ENCODE measurements at places on chromosomes 1 and 21. TPM values are rescaled to one million over a fixed set of nuclear protein-coding genes. Genes with fewer than 3 reads are reported as not detected.

- DNase-seq = no peak
Observed at GRCh38 chr1:240415532-240415931, 196.4 kb downstream of the GREM2 start.

GRCh38 chr1:161072751-161073449 is 3.2 kb upstream of the ARHGAP30 start:
- DNase-seq = no peak

DNA sequence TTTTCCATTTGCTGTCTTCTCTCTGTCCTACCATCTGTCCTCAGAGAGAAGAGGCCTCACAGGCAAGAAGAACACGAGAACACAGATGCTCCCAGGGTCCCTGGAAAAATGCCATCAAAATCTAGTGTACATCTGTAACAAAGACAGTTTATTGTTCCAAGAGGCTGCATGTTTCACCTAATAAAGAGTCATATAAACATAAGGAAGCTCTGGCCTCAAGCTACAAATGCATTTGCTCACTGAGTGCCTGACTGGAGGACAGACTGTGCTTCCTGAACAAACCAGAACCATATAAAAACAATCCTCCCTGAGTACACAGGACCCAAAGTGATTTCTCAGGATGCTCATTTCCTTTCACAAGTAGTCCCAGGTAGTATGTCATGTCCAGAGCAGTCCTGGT is 76.3 kb upstream of the SLC44A3 start:
- no peak for DNase-seq

- DNase-seq = no peak
Observed at GRCh38 chr1:169108863-169109560, 2.5 kb downstream of the ATP1B1 start.

- DNase-seq = no peak
Observed at GRCh38 chr1:226185141-226186036, 1.2 kb downstream of the ACBD3 start.

- DNase-seq = no peak
Observed at GRCh38 chr1:51444096-51444495, 75.0 kb downstream of the EPS15 start.

DNA sequence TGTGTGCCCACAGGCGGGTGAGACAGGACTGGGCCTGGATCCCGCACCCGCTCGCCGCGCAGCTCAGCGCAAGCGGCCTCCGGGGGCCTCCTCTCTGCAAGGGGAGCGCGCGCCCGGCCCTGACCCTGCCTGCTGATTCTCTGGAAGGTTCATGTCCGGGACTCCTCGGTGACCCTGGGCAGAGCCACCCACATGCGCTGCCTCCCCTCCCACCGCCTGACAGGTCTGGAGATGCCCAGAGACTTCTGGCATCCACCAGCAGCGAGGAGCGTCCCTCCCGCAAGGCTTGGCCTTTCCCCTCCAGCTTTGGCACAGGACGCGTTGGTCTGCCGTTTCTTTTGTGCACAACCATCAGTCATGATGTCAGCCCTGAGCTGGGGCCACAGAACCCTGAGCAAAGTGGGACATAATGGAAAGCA is 42.0 kb upstream of the COL6A2 start:
- DNase-seq = no peak

OLFM3 gene
- total RNA-seq = not detected

CSDE1 gene
- 1,426 TPM for total RNA-seq

DNA sequence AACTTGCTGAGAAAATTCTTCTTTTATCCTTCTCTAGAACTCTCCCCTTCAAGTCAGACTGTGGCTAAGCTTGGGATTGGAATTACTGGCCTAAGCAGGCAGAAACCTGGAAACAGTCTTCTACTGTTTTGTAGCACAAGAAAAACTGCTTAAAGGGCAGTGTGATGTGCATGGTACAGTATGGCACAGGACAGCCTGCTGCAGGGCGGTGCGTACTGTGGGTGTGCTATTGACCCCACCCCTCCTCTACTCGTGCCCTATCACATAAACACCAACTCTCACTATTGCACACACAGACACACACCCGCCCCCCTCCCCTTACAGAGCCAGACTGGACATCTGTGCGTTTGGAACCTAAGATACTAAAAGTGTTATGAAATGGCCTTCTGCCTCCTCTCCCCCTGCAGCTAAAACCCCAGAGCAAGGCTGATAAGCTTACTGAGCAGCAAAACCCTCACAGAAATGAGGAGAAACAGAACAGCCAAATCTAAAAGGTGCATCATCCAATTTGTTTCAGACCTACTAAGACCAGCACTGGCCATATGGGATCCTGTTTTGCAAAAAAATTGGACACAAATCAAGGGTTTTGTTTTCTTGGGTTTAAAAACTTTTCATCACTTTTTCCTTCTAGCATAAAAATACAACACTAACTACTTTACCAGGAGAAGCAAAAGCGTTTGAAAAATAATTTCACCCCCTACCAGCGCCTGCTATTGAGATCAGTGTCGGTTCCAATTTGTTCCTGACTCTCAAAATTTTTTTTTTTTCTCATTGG is 355.8 kb upstream of the LYPLAL1 start:
- no peak for DNase-seq

- no peak for DNase-seq
Observed at GRCh38 chr1:20035114-20035513, 34.9 kb upstream of the PLA2G5 start.
